ENCODE measurements at places on chromosomes 5 and 9. TPM values are rescaled to one million over a fixed set of nuclear protein-coding genes. Genes with fewer than 3 reads are reported as not detected.

The SLC23A1 gene
- not detected for total RNA-seq

The PCDHB2 gene
- total RNA-seq: 6.6 TPM

The C9orf50 gene
- total RNA-seq: 0.60 TPM

The ZFP2 gene
- total RNA-seq: not detected

The NRG2 gene
- total RNA-seq: 0.18 TPM

The MCIDAS gene
- total RNA-seq: not detected

The IL7R gene
- total RNA-seq: 41.7 TPM

The C1QTNF2 gene
- 2.6 TPM for total RNA-seq

The CER1 gene
- total RNA-seq: not detected

The PCDHA5 gene
- not detected for total RNA-seq

The BAAT gene
- total RNA-seq: not detected

The WDR31 gene
- 1.5 TPM for total RNA-seq

The MCC gene
- total RNA-seq: 5.3 TPM

The GPX3 gene
- total RNA-seq: 0.77 TPM

The MAMDC2 gene
- 4.0 TPM for total RNA-seq

The THBS4 gene
- total RNA-seq: 0.37 TPM

The NTRK2 gene
- 0.90 TPM for total RNA-seq

The DIPK1B gene
- not detected for total RNA-seq

The ROR2 gene
- 0.07 TPM for total RNA-seq

The SCGB3A1 gene
- not detected for total RNA-seq

The ZSWIM6 gene
- total RNA-seq: 10.1 TPM

The CDO1 gene
- not detected for total RNA-seq

All from HFFc6 (cell line).